ENCODE measurements at places on chromosomes 12 and 14. TPM values are rescaled to one million over a fixed set of nuclear protein-coding genes. Genes with fewer than 3 reads are reported as not detected.

The TMEM30B gene
- total RNA-seq, result 13.0 TPM

The SLC24A4 gene
- 0.08 TPM for total RNA-seq

The SLC17A8 gene
- not detected for total RNA-seq

The AMIGO2 gene
- total RNA-seq, result 64.2 TPM

The GALNT4 gene
- total RNA-seq, result 5.9 TPM

The FAM222A gene
- total RNA-seq, result 0.72 TPM

The C3AR1 gene
- not detected for total RNA-seq

The ACADS gene
- 8.5 TPM for total RNA-seq

The PLA2G1B gene
- not detected for total RNA-seq

The MYH6 gene
- not detected for total RNA-seq

The KITLG gene
- 11.6 TPM for total RNA-seq

The TOX4 gene
- total RNA-seq, result 17.8 TPM

The POU6F1 gene
- total RNA-seq, result 0.57 TPM

The TDRD9 gene
- total RNA-seq, result 0.62 TPM

The TAS2R30 gene
- total RNA-seq, result 0.08 TPM

The GCH1 gene
- total RNA-seq, result 13.0 TPM

The ENDOU gene
- total RNA-seq, result not detected

The RD3L gene
- not detected for total RNA-seq

The VRTN gene
- not detected for total RNA-seq

The ATP2B1 gene
- total RNA-seq, result 22.4 TPM

The BICDL1 gene
- 20.5 TPM for total RNA-seq

The PRIM1 gene
- total RNA-seq, result 20.8 TPM

The CEBPE gene
- not detected for total RNA-seq

The PTPRO gene
- 0.08 TPM for total RNA-seq

The HAL gene
- 0.08 TPM for total RNA-seq

The LMNTD1 gene
- total RNA-seq, result not detected

The REC8 gene
- 6.7 TPM for total RNA-seq

The PLBD2 gene
- 21.6 TPM for total RNA-seq

The KERA gene
- total RNA-seq, result not detected

The FICD gene
- total RNA-seq, result 2.0 TPM
